ENCODE measurements at places on chromosomes 12 and 14.

GRCh38 chr12:111224186-111225066 is 144.5 kb downstream of the PHETA1 start:
- no peak for DNase-seq

DNA sequence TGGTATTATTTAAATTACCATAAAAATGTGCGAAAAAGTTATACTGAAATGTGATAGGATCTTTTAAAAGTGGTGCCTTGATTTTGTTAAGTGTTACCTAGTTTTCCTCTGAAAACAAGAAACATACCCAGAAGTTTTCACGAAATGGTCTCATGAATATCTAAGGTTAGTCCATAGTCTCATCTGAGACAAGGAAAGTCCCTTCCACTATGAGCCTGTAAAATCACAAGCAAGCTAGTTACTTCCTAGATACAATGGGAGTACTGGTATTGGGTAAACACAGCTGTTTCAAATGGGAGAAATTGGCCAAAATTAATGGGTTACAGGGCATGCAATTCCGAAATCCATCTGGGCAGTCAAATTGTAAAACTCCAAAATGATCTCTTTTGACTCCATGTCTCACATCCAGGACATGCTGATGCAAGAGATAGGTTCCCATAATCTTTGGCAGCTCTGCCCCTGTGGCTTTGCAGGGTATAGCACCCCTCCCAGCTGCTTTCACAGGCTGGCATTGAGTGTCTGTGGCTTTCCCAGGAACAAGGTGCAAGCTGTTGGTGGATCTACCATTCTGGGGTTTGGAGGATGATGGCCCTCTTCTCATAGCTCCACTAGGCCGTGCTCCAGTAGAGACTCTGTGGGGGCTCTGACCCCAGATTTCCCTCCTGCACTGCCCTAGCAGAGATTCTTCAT is 271.4 kb downstream of the NAV3 start:
- no peak for DNase-seq

DNA sequence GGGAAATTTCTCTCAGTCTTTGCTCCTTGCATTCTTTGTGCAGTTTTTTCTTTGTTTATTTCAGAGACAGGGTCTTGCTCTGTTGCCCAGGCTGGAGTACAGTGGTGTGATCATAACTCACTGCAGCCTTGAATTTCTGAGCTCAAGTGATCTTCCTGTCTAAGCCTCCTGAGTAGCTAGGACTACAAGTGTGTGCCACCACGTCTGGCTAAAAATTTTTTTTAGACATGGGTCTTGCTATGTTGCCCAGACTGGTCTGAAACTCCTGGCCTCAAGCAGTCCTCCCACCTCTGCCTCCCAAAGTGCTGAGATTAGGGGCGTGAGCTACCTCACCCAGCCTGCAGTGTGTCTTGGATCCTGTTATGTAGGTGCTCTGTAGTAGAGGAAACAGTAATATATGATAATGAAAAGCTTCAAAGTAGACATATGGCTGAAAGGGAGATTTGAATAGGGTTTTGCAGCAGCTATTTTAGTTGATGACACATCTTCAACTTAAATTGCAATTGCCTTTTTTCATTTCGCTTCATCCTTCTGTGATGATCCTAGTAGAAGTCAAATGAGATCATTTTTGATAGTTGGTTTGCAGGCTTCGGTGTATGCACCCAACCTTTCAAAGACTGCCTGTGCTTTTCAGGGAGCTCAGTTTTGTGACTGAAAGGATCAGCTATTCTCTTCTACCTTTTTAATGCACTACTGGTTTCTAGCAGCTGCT is 75.4 kb downstream of the FUT8 start:
- DNase-seq, result no peak

DNA sequence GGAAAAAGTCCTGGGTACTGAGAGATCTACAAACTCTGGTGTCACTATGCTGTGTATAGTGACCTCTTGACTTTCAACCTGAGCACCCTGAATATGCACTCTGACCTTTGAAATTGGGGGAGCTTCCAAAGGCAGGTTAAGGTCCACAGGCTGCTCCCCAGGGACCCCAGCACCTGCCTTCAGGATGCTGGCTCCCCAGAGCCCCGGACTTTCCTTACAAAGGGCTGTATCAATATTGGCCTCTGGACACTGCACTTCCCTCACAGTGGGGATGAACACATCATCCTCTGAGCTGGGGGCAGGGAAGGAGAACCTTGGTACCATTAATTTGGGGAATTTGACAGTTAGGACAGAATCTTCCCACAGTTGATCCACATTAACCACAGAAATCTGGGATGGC is 14.3 kb downstream of the PLD4 start:
- DNase-seq, result no peak

All from caudate nucleus (tissue), 63 donors.